Activated gamma-delta T cell treated with Interleukin-2 at 50 U/mL for 16 hours (primary cell): ENCODE measurements at places on chromosomes 6 and 20.

DNA sequence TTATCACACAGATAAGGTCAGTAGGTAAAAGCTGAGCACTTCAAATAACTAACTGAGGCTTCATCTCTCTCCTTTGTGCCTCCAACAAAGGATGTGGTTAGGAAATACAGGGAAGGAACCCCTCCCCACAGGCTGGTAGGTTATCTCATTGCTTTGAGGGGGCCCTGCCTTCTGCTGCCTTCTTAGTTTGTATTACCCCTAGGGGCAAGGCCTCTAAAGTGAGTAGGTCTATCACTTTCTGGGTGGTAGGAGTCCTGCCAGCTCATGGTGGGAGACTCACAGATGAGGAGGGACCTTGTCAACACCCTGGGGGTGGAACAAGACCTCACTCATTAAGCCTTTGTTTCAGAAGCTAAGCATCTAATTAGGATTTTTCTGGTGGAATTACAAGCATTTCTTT lies 34.6 kb downstream of the EDN1 start:
- DNase-seq: no peak

DNA sequence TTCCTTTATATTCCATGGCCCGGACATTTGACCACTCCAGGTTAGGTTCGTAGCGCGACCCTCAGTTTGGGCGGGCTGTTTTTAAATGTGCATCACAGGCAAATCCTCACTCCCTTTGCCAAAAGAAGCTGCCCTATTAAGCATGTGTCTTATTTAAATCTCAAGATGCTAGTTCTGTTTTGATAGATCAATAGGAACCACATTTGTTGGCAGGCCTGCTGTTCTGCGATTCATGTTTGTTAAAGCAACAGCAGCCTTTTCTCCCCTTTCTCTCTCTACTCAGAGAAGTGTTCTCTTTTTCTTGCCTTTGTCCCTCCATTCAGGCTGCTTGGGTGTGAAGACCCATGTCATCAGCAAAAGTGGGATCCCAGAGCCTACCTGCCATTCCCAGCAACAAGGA lies 212.0 kb upstream of the SSTR4 start:
- DNase-seq: no peak

DNA sequence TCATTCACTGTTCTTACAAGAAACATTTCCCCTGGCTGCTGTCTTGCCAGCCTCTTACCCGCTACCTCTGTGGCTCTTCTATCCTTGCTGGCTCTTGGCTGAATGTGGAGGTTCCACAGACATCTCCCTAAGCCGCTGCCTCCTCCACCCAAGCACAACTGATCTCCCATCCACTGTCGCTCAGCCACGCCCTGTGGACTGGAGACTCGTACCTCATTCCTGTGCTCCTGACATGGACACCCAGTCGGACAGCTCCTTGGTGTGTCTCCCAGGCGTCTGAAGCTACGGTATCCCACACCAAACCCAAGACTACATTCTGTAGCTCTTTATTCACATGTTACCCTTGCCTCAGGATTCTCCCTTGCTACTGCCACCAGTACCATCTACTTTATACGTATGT lies 19.3 kb downstream of the RAE1 start:
- no peak for DNase-seq

DNA sequence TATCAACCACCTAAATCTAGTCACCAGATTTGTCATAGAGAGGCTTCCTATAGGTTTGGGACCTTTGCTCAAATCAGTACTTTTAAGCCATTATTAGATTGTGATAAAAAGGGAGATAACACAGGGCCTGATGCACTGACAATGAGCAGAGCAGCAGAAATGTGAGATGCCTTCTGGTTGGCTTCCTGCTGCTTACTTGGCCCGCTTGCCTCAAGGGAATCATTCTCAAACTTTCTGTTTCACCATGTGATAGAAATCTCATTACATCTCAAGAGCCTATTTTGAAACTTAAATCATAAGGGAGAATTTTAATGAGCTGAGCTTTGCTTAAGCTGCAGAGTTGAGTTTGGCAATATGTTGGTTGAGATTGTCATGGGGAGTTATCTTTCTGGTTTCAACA lies 606.0 kb downstream of the DHX35 start:
- DNase-seq: no peak

GRCh38 chr6:22024973-22025467 lies 271.8 kb downstream of the PRL start:
- DNase-seq: no peak

GRCh38 chr6:167722634-167723309 lies 103.9 kb upstream of the AFDN start:
- no peak for DNase-seq

- DNase-seq: no peak
Observed at GRCh38 chr20:44104798-44105517, 82.0 kb downstream of the JPH2 start.

GRCh38 chr6:2378891-2379652 lies 133.7 kb upstream of the GMDS start:
- no peak for DNase-seq
